CD8-positive, alpha-beta memory T cell (primary cell): ENCODE measurements at places on chromosomes 5 and 9.

- DNase-seq, result no peak
These were observed 83.2 kb upstream of the ZNF462 start for GRCh38 chr9:106779796-106780195.

GRCh38 chr5:103582364-103582763, 19.8 kb upstream of the NUDT12 start:
- no peak for DNase-seq

DNA sequence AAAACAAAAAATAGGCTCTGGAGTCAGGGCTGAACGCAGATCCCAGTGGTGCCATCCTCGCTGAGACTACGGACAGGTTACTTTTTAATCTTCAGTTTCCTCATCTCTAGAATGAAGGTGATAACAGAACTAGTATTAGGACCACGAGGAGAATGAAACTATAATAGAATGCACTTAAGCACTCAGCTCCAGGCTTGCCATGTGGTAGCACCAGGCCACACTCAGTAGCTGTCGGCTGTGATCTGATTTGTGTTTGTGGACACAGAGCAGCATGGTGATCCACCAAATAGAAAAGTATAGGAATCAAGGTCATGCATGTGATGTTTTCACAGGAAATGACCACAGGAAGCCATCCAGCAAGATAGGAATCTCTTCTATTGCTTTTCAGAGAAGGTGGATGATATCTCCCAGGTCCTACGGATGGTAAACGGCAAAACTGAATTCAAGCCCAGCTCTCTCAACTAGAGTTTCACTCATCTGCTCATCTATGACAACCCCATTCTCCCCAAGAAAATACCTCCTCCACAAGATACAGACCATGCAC, 498.0 kb downstream of the SPOCK1 start:
- DNase-seq, result no peak

- no peak for DNase-seq
These were observed 523.5 kb upstream of the KLF4 start for GRCh38 chr9:108012886-108013665.

DNA sequence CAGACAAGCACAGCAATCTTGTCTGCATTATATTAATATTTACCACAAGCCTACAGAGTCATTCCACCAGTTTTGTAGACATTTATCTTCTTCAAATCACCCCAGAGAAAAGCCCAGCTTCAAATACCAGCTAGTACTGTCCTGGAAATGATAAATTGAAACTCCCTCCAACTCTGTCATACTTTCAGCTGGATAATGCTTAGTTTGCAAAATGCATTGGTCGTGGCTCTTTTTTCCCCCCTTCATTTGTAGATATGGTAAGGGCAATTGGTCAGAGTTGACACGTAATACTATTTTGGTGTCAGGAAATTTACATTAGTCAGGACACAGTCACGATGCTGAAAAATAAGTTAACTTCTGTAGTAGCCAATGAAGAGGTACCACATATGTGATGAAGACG, 21.2 kb downstream of the HMHB1 start:
- no peak for DNase-seq
